ENCODE measurements at places on chromosomes 4 and X. TPM values are rescaled to one million over a fixed set of nuclear protein-coding genes. Genes with fewer than 3 reads are reported as not detected.

GRCh38 chr4:45869184-45869583 is 254.7 kb downstream of the GABRG1 start:
- no peak for DNase-seq

The C1QTNF7 gene
- total RNA-seq: not detected

The LRBA gene
- 54.2 TPM for total RNA-seq

- DNase-seq: no peak
Observed at GRCh38 chr4:168917138-168917779, 92.8 kb downstream of the CBR4 start.

The PDE6B gene
- total RNA-seq: 10.1 TPM

DNA sequence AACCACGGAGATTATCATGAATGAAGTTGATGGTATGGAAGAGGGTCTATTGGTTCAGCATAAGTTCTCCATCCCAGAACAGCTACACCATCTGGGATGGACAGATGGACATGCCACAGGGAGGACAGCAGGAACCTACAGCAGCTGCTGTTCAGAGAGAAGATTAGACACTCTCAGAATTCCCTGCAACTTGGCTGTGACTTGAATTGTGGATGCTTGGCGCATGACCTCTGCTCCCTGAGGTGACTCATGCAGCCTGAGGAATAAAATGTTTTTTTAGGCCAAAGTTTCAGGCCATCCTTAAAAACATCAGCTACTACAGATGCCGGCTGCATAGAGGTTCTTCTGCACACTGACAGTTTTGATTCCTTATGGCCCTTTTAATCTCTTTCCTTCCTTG is 97.3 kb downstream of the RS1 start:
- DNase-seq: no peak

- DNase-seq: no peak
Observed at GRCh38 chr4:185343726-185344581, 51.8 kb downstream of the LRP2BP start.

- no peak for DNase-seq
Observed at GRCh38 chr4:5824635-5825034, 68.3 kb downstream of the CRMP1 start.

DNA sequence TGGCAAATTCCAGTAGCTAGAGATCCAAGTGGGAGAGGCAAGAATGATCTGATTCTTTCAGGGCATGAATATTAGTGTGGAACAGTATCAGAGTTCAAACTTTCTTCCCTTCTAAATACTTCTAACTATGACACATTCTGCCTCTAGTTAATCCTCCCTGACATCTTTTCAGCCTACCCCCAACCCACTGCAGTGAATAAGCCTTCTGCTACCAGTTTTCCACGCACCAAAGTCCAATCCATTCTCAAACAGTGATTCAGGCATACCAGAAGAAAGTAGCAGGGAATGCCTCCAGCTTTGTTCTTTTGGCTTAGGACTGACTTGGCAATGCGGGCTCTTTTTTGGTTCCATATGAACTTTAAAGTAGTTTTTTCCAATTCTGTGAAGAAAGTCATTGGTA is 155.4 kb upstream of the FTHL17 start:
- DNase-seq: no peak

All from activated T-helper 1 cell treated with anti-CD3 and anti-CD28 coated beads, Interleukin-12 subunit alpha, Interleukin-12 subunit beta, Interleukin-2, Interleukin-4 antibody, amounts not matched to agents 30 ng/mL and 10 ng/mL and 1 ng/mL, durations not matched to agents 14 hours and 24 hours and 36 hours (primary cell).